ENCODE measurements at places on chromosomes 13 and 19.

DNA sequence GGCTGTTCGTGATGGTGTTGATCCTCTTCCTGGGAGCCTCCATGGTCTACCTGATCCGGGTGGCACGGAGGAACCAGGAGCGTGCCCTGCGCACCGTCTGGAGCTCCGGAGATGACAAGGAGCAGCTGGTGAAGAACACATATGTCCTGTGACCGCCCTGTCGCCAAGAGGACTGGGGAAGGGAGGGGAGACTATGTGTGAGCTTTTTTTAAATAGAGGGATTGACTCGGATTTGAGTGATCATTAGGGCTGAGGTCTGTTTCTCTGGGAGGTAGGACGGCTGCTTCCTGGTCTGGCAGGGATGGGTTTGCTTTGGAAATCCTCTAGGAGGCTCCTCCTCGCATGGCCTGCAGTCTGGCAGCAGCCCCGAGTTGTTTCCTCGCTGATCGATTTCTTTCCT lies 12.2 kb upstream of the C19orf33 start:
- DNase-seq, result no peak

DNA sequence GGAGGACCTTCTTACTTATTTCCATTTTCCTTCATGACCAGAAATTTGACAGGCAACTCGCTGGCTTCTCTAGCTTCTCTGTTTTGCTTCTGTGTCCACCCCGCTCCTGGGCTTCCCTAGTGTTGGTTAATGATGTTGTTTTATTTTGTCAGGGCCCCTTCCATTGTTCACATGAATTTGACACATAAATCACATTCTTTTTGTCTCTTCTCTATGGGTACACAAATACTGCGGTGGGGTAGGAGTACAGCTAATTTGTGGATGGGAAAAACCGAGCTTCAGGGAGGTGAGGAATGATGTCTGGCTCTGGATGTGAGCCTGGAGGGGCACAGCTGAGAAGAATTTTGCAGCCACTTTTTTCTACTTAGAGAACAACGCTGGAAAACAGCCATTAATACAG lies 199.8 kb downstream of the DNAJC15 start:
- no peak for DNase-seq

GRCh38 chr19:10069046-10069445 lies 17.1 kb upstream of the SHFL start:
- no peak for DNase-seq

- no peak for DNase-seq
These were observed 63.4 kb downstream of the INSR start for GRCh38 chr19:7230826-7231225.

- no peak for DNase-seq
These were observed 19.0 kb downstream of the GNG7 start for GRCh38 chr19:2683430-2684003.

DNA sequence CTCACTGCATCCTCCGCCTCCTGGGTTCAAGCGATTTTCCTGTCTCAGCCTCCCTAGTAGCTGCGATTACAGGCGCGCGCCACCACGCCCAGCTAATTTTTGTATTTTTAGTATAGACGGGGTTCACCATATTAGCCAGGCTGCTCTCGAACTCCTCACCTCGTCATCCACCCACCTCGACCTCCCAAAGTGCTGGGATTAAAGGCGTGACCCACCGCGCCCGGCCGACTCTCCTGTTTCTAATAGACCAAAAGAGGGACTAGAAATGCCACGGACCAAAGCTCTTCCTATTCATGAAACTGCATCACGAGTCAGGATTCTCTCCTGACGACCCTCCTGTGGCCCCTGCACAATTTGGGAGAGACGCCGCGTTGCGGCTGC lies 563 bp downstream of the ZNF43 start:
- no peak for DNase-seq

DNA sequence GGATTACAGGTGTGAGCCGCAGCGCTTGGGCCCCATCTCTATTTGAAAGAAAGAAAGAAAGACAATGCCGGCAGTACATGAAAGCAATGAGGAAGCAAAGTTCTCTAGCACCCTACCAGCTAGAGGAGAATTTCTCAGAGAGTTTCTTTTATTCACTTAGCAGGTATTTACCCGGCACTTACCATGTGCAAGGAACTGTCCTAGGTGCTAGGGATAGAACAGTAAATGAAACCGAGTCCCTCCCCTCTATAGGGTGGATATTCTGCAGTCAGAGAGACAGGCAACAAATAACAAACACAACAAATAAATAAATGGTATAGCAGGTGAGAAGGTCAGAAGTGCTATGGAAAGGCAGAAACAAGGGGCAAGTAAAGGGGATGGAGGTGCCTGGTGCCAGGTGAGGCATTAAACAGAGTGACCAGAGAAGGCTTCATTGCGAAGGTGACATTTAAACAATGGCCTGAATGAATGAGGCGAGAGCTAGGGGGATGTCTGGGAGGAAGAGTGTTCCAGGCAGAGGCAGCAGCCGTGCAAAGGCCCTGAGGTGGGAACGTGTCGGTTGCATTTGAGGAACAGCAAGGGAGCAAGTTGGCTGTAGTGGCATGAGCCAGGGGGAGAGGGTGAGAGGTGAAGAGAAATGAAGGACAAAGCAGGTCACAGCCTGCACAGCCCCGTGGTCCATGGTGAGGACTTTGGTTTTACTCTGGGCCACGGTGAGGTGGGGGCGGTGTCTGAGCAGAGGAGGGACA lies 10.8 kb upstream of the MYH14 start:
- no peak for DNase-seq

DNA sequence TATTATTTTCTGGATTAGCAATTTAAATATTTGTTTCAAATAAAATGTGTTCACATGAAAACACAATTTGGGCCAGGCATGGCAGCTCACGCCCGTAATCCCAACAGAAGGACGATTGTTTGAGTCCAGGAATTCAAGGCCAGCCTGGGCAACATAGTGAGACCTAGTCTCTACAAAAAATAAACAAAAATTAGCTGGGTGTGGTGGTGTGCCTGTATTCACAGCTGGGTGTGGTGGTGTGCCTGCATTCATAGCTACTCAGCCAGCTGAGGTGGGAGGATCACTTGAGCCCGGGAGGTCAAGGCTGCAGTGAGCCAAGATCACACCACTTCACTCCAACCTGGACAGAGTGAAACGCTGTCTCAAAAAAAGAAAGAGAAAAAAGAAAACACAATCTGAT lies 46.4 kb downstream of the KPNA3 start:
- DNase-seq, result no peak

Measured in Kasumi-1 (cell line).